RPMI8226 (cell line): ENCODE measurements at places on chromosomes 2 and 18.
A peak's percentile ranks its signal among the peaks of the same experiment; 100 is the strongest.

DNA sequence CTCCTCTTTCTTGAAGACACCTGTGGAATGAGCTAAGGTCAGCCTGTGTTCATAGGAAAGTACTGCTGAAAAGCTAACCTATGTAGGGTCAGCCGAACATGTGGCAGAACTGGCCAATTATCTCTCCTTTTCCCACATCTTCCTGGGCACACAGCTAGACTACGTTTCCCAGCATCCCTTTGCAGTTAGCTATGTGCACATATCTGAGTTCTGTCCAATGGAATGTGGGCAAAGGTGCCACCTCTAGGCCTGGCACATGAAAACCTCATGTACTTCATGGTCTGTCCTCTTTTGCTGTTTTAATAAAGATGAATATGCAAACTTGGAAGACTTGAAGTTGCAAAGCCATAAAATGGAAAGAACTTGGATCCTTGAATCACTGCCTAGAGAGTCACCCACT, 352.6 kb downstream of the TNS1 start:
- DNase-seq, result no peak

DNA sequence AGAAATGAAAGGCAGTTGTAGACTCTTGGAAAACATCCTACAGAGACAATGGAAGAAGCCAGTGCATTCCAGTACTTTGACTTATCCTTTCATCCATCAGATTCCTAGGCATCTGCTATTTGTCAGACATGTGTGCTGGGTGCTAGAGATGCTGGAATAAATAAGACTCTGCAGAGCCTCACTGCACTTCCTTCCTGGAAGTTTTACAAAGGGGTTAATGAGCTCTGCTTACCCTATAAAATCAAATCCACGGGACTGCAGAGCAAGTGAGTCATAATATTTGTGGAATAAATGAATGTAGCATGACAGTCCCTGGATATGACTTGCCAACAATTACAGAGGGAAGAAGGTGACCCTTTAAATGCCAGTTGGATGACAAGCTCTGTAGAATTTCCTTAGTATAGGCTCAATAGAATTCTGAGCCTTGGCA, 52.7 kb upstream of the NPAS2 start:
- DNase-seq, result no peak

DNA sequence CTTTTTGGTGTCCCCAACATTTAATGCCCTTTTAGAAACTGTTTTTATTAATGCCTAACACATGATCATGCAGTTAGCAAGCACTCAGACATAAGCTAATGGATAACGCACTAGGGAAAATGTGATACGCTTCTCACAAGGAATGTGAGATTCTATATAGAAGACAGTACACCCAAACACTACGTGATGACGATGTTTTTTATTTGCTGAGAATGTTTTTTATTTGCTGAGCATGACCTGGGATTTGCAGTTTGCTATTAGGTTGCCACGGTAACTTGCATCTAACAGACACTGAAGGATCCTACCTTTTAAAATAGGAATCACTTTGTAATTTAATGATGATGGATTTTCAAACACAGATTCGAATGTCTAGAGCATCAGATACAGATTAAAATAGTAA, 4.9 kb downstream of the SMC6 start:
- no peak for DNase-seq

- no peak for DNase-seq
Observed at GRCh38 chr2:210555555-210555954, 844 bp upstream of the CPS1 start.

- peak; percentile 86 for DNase-seq
Observed at GRCh38 chr2:119352357-119352756, 14.3 kb downstream of the C2orf76 start.

- no peak for DNase-seq
Observed at GRCh38 chr2:182023235-182023634, 37.6 kb downstream of the PPP1R1C start.

DNA sequence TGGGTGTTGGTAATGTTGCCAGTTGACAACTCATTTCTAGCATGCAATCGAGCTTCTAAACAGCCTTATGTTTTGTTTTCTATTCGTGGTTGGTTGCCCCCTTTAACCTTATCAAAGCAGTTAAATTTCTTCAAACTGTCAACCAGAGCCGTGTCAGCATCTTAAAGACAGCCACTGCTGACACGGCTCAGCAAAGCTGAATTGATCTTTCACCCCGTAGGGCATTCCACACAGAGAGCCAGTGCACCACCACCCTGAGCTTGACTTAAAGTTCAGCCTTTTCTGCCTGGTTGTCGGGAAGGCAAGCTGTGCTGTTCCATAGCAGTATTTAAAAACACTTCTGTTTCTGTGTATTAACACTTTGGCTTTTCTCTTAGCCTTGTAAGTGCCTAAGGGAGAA, 355.0 kb upstream of the CHST9 start:
- no peak for DNase-seq

DNA sequence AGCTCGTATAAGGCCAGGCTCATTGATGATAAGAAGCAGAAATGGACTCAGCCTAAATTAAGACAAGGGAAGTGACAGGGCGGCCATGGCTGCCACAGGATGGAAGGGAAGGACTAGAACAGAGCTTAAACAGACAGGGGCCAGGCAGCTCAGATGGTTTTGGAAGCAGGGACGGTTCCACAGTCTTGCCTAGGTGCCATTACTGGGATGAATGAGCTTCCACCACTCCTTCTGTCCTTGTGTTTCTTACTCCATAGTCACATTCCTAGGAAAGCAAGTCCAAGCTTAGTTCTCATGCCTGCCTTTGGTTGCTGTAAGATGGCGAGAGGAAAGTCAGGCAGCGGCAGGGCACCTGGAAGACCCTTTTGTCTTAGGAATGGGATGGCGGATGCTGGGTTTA, 11.9 kb downstream of the GNLY start:
- no peak for DNase-seq

DNA sequence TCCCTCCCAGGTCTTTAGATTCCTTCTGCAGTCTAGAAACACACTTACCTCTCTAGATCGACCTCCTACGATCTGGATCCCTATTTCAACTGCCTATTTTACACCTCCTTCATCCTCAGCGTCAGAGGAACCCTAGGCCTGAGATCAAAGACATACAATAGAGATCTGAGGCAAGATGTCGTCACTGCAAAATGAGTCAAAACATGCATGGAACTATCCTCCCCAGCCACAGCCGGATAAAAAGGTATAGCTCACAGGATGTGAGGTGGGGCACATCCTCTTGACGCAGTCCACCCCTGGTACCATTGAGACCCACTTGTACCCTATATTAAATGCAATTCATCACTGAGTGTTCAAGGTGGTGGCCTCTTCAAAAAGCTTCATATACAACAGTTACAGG, 63.7 kb upstream of the DNAJC10 start:
- DNase-seq, result no peak

DNA sequence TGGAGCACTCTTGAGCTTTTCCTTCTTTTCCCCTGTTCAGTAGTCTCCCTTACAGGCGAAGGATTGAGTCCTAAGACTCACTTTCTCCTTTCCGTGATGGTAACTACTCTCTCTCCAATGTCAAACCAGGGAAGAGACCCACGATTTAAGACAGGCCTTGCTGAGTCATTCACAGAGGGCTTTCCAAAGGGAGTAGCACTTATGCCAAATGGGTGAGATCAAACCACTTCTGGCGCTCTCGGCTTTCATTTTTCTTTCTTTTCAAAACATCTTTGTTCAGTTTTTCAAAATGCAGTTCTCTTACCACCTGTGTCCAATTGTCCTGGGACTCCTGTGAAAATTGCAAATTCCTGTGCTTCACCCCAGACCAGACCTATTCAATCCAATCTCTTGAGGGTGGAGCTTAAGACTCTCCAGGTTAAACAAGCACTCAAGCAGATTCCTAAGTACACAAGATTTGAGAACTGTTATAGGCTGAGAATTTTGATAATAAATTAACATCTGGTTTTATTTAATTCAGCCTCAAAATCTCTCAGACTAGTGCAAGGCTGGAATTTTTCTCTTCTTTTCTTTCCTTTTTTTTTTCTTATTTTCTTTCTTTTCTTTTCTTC, 14.4 kb upstream of the MRPL19 start:
- no peak for DNase-seq

GRCh38 chr2:134134313-134134706, 119.6 kb upstream of the MGAT5 start:
- DNase-seq, result peak; percentile 28

DNA sequence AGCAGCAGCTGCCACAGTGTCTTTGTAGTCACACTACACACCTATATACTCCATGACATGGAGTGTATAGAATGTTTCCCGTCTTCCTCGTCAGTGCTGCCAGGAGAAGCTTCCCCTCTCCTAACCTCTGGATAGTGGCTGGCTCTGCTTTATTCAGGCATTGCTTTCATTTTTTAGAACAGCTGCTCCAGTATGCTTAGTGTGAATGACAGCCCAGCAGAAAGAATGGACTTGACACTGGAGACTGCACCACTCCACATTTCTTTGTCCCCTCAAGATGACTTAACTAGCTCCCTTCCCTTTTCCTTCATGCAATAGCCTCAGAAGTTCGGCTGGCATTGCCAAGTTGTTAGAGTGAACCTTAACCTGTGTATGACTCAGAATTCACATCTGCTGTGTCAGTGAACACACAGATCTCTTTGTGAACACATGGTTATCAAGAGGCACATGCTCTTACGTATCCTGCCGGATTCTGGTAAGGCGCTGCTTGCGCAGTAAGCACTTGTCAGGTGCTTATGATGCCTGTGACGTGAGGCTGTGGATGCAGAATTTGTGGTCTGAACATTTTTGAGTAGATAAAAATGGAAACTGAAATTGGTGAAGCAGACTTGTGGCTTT, 73.9 kb downstream of the NEDD4L start:
- DNase-seq, result peak; percentile 64

GRCh38 chr2:142435847-142436246, 305.0 kb upstream of the LRP1B start:
- no peak for DNase-seq

- DNase-seq, result no peak
Observed at GRCh38 chr2:12558519-12558918, 158.2 kb upstream of the TRIB2 start.

DNA sequence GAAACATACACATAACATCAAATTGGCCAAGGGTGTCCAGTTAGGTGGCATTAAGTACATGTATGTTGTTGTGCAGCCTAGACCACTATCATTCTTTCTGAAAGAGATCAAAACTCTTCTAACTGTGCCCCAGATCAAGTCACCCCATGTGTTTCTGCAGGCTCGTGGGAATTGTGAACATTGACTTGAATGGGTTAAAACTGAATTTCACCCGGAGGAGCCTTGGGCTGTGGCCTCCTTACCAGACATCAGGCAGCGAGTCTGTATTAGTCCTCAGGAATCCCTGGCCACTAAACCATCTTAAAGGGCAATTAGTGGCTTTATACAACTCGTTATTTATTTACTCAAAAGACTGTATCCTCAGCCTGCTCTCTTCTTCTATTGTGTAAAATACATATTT, 149.0 kb upstream of the REV1 start:
- no peak for DNase-seq

DNA sequence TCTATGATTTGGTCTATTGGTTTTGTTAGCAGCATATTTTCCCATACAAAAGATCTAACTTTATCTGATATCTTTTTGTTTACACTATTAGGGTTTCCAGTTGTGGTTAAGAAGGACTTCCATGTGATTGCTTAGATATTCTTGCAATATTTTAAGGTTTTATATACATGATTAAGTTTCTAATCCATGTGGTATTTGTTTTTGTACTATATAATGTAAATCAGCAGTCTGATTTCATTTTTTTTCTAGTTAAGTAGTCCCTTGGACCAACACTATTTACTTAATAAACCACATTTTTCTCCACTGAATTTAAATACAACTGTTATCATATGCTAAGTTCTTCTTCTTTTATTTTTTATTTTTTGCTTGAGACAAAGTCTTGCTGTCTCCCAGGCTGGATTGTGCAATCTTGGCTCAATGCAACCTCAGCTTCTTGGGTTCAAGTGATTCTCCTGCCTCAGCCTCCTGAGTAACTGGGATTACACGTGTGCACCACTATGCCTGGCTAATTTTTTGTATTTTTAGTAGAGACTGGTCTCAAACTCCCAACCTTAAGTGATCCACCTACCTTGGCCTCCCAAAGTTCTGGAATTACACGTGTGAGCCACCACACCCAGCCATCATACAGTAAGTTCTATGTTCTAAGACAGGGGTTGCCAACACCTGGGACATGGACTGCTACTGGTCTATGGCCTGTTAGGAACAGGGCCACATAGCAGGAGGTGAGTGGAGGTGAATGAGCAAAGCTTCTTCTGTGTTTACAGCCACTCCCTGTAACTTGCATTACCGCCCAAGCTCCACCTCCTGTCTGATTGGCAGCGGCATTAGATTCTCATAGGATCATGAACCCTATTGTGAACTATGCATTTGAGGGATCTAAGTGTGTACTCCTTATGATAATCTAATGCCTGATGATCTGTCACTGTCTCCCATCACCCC, 58.5 kb upstream of the RAB27B start:
- no peak for DNase-seq

- DNase-seq, result no peak
Observed at GRCh38 chr2:62014102-62014501, 108.6 kb downstream of the COMMD1 start.

- no peak for DNase-seq
Observed at GRCh38 chr18:23588836-23589560, 2.7 kb upstream of the NPC1 start.

- DNase-seq, result no peak
Observed at GRCh38 chr2:709138-709765, 32.0 kb upstream of the TMEM18 start.

GRCh38 chr2:157933160-157933920, 57.2 kb upstream of the ACVR1 start:
- no peak for DNase-seq

GRCh38 chr18:42425025-42425424, 470.0 kb downstream of the PIK3C3 start:
- no peak for DNase-seq

DNA sequence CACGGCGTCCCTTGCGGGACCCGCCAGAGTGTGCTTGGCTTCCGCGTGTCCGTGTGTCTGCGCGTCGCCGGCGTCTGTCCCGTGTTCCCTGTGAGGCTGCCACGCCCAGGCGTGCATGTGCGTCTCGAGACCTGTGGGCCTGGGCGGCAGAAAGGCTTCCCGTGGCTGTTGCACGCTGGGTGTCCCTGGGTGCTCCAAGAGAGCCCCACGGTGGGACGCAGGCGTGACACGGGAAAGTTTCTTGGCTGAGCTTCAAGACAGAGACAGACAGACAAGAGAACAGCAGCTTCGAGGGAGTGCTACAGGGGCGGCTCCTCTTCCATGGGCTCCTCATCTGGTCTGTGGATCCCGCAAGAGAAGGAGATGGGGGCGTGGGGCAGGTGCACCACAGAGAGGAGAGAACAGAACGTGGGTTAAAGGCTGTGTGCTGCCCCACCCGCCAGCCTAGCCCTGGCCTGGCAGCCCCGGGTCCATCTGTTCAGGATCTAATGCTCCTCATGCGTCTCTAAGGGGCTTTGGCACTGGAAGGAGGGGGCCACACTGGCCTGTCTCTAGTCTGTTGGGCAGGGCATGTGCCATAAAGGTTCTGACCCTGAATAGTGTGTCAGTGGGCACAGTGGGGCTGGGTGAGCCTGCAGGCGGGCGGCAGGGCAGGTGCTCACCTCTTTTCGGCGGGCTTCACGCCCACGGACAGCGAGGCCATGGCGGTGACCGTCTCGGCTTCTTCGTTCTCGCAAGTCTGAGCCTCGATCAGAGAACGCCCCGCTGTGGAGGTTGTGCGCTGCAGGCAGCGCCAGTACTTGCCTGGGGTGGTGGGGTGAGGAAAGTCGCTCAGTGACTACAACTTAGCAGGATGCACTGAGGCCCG, 205.1 kb downstream of the TWIST2 start:
- no peak for DNase-seq
